Hair follicular keratinocyte (primary cell): ENCODE measurements at places on chromosomes 12 and 14. TPM values are rescaled to one million over a fixed set of nuclear protein-coding genes. Genes with fewer than 3 reads are reported as not detected.

Gene RND1
- total RNA-seq = 0.16 TPM in 1 of 2 replicates, not detected in the other

Gene RNASE3
- not detected in 2 replicates for total RNA-seq

Gene DCN
- total RNA-seq = 2.5 and 21.4 TPM in 2 replicates

Gene NID2
- total RNA-seq = 0.23 and 1.6 TPM in 2 replicates

Gene TAS2R10
- total RNA-seq = 0.31 TPM in 1 of 2 replicates, not detected in the other

Gene KRT74
- not detected in 2 replicates for total RNA-seq

Gene IFNG-AS1
- not detected in 2 replicates for total RNA-seq

Gene NTF3
- total RNA-seq = not detected in 2 replicates

Gene KRT85
- not detected in 2 replicates for total RNA-seq

Gene CCDC197
- not detected in 2 replicates for total RNA-seq

Gene BRI3BP
- 13.1 and 17.3 TPM in 2 replicates for total RNA-seq

Gene KRT2
- not detected in 2 replicates for total RNA-seq

Gene NAA30
- 9.6 and 10.2 TPM in 2 replicates for total RNA-seq

Gene TCL1A
- not detected in 2 replicates for total RNA-seq

Gene CD163
- total RNA-seq = not detected in 2 replicates

Gene NUDT14
- total RNA-seq = 10.4 and 17.0 TPM in 2 replicates

Gene IAPP
- not detected in 2 replicates for total RNA-seq

Gene ARHGDIB
- total RNA-seq = 50.9 and 101 TPM in 2 replicates

Gene CCDC175
- not detected in 2 replicates for total RNA-seq
